ENCODE measurements at places on chromosomes 5 and 9.

DNA sequence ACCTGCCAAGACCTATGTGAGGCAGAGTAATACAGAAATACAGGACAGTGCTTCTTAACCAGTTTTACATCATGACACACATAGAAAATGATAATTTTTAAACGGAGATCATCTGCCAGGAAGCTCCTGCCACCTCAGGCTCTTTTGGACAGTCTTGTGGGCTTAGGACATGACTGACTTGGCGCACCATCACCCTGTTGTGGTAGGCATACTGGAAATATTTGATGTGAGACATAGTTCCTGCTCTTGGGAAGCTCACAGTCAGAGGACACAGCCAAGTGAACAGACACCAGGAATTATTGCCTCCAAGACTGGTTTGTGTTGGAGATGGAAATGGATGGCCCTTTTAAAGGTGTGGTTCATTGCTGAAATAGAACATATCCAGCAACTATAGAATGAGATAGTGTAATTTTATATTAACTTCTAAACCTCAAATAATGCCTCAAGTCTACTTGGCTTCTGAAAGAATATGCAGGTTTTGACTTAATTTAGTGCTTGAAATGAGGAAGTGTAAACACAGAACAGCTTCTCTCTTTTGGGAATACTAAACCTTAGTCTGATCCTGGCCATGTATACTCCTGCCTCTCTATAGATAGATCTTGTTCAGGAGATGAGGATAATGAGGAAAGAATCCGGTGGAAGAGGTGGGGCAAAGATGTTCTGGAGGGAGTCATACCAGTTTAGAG lies 19.7 kb downstream of the CPEB4 start:
- DNase-seq, result no peak

DNA sequence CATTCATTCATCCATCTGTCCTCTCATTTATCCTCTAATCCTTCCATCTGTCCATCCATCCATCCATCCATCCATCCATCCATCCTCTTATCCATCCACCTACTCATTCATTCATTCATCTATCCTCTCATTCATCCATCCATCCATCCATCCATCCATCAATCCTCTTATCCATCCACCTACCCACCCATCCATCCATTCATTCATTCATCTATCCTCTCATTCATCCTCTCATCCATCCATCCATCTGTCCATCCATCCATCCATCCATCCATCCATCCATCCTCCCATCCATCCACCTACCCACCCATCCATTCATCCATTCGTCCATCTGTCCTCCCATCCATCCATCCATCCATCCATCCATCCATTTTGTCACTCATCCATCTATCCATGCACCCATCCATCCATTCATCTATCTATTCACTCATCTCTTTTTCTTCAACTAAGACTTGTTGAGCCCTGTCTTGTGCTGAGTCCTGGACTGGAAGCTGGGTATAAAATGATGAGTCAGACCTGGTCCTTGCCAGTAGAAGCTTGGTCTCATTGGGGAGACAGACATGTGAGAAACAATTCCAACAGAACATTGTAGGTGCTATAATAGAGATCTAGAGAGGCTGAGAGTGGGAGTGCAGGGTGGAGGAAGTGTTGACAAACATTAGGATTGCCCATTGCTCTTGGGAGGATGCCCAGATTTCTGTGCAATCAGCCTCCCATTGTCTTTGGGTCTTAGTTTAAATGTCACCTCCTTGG lies 55.0 kb upstream of the IER5L start:
- no peak for DNase-seq

- no peak for DNase-seq
These were observed 193.3 kb downstream of the SMC2 start for GRCh38 chr9:104287253-104287878.

DNA sequence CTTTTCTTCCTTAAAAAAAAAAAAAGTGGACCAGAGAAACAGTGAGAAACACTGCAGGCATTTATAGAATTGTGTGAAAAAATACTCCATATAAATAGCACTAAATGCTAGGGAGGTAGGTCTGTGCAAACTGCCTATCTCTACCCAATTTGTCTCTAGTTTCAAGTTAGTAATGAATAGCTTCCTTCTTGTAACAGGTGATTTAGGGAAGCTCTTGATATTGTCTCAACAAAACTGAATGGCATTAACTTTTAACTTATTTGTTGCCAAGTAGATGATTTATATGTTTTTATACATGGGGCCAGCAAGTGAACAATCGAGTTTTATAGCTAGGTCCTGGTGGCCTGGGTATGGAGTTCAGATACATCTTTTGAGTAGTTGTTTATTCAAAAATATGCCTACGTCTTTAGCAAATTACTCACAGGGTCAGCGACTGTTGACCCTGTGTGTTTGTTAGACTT lies 283.6 kb downstream of the NR3C1 start:
- DNase-seq, result no peak

DNA sequence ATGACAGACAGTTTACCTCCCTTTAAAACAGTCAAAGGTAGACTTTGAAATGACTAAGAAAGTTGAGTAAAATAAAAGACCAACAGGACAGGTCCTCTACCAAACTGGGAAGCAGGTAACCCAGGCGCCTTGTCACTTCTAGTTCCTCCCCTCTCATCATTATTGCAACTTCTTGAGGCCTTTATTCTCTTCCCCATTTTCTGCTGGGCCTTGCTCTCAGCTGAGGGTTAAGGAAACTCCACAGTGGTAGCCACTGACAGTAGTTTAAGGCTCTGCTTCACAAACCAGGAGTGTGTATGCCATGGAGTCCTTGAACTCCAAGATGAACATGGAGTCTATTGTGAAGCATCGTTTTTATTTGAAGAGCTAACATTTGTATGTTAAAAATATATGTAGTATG lies 36.9 kb upstream of the TCERG1 start:
- no peak for DNase-seq

DNA sequence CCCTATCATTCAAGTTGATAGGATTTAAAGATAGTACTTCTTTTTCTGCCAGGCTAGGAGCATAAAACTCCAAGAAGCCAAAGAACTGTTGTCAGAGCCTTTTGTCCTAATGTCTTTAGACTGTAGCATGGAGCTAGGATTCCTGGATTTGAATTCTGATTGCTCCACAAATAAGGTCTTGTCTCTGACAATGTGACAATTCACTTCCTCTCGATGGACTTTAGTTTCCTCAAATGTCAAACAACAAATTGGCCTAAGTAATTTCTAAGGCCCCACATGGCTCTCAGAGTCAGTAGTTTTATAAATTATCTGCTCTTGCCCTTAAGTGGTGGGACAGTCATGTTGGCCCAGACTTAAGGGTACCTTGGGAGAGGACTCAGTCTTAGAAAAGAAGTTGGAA lies 36.7 kb downstream of the RFK start:
- no peak for DNase-seq

DNA sequence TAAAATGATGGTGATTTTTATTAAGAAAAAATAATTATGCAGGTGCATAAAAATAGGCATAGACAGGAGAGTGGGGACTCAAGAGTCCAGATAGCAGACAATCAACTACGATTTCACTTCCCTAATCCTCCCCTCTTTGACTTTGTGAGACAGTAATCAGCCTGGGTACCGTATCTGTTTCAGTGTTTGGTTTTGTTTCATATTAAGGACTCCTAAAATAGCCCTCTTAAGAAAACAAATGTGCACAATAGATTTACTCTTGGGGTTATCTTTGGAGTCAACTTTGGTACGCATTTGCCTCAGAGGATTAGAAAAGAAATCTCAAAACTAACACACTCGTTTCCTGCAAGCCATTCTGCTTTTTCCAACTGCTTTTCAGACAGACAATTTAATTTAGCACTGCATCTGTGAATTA lies 96.3 kb downstream of the ZNF608 start:
- no peak for DNase-seq

DNA sequence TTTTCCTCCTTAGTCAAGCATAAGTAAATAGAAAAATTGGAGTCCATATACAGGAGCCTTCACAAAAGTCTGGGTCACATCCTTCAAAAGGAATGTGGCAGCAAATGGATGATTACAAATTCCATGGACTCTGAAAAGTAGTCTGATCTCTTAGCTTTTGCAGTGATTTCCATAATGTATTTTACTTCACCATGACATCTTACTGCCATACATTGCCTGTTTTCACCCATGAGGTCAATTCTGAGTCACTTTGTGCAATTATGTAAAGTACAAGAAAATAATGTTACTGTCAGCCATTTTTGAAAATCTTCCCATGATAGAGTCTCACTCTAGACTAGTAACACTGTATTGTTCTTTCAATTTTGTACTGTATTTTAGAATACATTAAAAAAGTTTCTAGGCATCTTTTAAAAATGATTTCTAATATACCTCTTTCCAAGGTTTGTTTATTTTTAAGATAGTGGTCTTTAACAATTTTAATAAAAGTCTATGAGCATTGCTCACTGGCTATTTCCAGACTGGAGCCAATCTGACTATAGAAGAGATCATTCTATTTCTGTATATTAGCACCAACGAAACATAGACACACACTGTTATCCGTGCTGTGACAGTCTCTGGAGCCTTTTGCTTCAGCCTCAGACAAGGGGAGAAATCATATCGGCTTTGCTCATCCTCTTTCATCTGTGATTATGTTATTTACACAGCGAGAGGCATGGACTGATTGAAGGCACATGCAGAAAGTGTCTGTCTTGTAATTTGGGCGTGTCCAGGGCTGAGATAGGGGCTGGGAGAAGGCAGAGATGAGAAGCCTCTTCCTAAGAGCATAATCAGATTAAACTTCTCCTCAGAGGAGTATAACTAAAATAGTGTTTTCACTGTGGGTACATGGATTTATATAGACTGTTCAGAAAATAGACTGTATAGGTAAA lies 22.9 kb upstream of the ACTBL2 start:
- DNase-seq, result peak; percentile 16

- peak; percentile 86 for DNase-seq
These were observed 36.1 kb downstream of the TMC1 start for GRCh38 chr9:72557549-72557948.

DNA sequence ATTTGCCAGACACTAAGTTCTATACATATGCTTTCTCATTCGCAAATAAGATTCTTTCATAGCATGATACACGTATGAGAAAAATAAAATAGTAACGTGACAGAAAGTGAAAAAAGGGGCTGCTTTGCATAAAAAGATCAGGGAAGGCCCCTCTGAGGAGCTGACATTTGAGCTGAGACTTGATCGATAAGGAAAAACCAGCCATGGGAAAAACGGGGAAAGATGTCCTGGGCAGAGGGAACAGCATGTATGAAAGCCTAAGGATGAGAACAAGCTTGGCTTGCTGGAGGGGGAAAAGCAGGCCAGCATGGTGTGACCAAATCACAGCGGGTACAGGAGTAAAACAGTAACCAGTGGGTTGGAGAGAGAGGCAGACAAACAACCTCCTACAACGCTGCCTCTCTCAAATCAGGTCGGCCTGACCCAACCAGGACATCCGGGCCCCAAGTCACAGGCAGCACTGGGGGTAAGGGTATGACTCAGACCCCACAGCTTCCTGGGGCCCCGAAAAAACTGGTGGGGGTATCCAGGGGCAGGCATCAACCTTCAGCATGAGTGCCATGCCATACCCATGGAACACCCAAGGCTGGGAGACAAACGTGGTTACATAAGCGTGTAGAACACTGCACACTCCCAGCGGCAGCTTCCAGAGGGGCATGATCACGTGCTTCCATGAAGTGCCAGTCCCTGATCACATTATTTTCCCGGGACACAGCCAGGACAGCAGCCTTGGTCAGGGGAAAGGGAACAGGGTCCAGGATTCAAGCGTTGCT lies 2.2 kb downstream of the TNIP1 start:
- no peak for DNase-seq

GRCh38 chr5:139976703-139977102 lies 66.4 kb downstream of the NRG2 start:
- no peak for DNase-seq
